ENCODE measurements at places on chromosomes 12 and 14.

GRCh38 chr12:106629797-106630659, 47.2 kb downstream of the RFX4 start:
- DNase-seq: no peak

- DNase-seq: no peak
Measured at GRCh38 chr14:104845834-104846441, 19.1 kb upstream of the CEP170B start.

- no peak for DNase-seq
Measured at GRCh38 chr12:104568935-104569334, 112.2 kb downstream of the CHST11 start.

DNA sequence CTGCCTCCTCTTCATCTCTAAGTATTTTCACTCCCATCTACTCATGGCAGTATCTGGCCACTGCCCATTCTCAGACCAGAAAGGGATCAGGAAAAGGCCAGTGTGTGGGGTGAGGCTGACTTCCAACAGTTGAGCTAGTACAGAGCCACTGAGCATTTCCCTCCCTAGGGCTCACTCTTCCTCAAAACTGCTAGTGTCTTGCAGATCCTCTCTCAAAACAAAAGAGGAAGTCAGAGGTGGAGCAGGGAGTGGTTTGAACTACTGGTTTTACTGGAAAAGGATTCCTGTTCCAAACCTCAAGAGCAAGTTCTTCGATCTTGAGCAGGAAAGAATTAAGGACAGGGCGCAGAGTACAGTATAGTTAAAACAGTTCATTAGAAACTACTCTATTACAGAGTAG, 11.7 kb upstream of the RNASE10 start:
- DNase-seq: no peak

- no peak for DNase-seq
Measured at GRCh38 chr12:119704065-119704747, 36.3 kb downstream of the PRKAB1 start.

GRCh38 chr14:88352698-88353097, 29.6 kb upstream of the KCNK10 start:
- no peak for DNase-seq

- no peak for DNase-seq
Measured at GRCh38 chr12:86950444-86950843, 694.3 kb upstream of the MGAT4C start.

- peak; percentile 73 for DNase-seq
Measured at GRCh38 chr14:77641534-77642341, 25.3 kb upstream of the SPTLC2 start.

DNA sequence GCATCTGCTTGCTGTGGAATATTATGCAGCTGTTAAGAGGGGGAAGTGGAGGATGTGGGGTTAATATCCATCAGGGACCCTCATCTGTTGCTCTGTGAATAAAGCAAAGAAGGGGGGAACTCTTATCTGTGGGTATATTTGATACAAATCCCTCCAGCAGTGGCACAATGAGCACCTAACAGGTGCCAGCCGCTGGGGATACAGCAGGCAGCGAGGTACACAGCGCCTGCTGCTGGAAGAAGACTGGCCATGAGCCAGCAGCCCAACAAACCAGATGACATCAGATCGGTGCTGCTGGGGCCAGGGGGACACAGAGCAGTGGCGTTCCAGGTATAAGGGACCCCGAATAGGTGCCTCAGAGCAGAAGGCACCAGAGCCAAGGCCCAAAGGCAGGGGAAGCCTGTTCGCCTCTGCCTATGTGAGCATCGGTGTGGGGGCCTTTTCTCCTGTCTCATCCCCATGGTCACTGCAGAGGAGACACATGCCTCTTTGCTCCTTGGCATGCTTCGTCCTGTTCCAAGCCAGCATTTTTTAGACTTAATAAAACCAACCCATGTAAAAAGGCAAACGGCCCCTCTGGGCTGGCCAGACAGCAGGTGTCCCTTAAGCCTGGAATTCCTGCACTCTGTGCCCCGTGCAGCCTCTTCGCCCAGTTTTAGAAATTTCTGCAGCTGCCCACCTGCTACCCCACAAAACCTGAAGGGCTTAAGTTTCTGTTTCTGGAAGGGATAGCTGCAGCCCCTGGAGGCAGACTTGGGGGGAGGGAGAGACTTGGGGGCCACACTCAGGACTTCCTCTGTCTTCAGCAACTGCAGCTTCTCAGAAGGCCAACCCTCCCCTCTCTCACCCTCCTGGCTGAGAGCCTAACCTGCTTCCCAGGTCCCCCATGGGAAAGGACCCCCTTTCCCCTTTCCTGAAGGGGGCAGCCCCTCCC, 1.6 kb upstream of the CKB start:
- DNase-seq: no peak

DNA sequence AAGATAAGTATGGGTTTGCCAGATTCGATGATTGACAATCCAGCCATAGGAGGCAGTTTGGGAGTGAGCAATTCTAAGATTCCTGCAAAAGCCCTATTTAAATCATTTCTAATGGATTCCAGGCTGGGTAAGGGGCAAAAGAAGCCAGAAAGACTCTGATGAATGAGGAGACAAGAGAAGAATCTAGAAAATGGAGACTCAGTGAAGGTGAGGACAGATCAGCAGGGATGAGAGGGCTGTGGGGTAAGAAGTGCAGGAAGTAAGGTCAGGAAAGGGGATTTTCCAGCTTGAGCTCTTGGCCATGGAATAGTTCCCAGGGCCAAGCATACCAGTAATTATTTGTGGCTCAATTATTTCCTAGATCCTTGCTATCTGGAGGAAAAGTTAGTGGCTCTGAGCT, 87.3 kb downstream of the TMX1 start:
- DNase-seq: no peak

DNA sequence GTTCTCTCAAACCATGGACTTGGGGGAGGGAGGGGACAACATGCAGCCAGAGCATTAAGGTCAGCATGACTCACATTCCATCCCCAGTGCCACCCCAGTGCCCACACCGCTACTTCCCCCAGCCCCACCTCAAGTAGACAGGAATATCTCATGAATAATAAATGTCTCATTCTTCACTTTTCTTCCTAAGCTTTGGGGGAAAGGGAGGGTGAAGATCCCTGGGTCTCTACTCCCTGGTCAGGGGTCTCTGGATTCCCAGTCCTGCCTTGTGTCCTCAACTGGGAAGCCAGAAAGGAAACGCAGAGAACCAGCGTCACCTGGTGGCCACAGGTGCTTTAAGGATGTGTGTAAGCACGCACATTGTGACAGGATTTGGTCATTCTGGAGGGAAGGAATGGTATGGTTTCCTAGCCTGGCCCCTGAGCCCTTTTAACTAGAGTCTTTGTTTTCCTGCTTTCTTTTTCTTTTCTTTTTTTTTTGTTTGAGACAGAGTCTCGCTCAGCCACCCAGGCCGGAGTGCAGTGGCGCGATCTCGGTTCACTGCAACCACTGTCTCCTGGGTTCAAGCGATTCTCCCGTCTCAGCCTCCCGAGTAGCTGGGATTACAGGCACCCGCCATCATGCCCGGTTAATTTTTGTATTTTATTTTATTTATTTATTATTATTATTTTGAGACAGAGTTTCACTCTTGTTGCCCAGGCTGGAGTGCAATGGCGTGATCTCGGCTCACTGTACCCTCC, 3.4 kb downstream of the GPR84 start:
- DNase-seq: no peak

GRCh38 chr14:103198131-103199105, 75.2 kb downstream of the TNFAIP2 start:
- no peak for DNase-seq

GRCh38 chr14:80055226-80055625, 156.1 kb downstream of the DIO2 start:
- no peak for DNase-seq

DNA sequence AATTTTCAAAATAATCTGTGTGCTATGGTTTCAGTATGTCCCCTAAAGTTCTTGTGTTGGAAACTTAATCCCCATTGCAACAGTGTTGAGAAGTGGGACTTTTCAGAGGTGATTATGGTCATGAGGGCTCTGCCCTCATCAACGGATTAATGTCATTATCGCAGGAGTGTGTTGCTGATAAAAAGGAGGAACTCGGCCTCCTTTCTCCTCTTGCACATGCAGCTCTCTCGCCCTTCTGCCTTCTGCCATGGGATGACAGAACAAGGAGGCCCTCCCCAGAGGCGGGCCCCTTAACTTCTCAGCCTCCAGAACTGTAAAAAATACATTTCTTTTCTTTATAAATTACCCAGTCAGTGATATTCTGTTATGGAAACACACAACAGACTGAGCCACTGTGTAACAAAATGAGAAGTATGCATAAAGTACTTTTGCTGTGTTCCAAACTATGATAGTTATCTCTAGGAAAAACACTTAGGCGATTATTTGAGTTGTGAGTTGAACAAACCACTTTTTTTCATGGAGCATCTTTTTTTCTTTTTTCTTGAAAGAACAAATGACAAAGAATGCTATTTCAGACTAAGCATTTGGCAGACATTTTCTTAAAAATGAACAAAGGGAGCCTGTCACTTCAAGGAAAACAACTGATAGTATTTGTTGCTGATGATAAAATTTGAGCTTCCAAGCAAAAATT, 134.8 kb upstream of the FUT8 start:
- DNase-seq: no peak

DNA sequence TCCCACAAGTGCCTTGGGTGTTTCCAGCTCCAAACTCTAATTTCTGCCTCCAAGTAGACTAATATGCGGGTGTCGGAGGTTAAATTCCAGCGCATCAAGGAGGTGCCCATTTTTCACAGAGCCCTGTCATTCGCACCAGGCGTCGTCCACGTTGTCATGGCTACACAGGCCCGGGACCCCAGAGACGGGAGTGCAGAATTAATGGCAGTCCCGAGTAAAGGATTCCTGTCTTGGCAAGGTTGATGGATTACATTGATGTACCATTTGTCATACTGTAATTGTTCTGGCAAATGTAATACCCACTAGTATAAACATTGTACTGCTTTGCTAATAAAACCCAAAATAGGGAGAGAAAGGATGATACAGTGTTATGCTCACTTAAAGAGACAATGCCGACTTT, 222.9 kb upstream of the MYL2 start:
- no peak for DNase-seq

DNA sequence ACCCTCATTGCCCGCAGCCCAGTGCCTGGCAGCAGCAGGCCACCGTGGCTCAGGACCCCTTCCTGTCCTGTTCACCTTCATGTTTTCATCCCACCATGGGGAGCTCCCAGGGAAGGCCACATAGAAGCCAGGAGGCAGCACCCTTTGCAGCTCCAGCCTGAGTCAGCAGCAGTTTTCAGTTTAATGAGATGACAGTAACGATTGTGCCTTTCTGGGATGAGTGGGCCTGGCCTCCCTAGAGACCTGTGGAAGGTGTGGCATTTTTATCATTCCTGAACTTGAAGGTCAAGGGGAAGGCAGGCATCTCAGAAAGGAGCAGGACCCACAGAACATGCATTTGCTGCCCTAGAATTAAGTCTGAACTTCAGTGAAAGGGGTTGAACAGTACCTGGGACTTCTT, 532.8 kb downstream of the FUT8 start:
- DNase-seq: no peak

- DNase-seq: no peak
Measured at GRCh38 chr14:104292084-104292970, 153.9 kb downstream of the KIF26A start.

Measured in GM13977 (cell line).